ENCODE measurements at places on chromosomes 16 and 17.

DNA sequence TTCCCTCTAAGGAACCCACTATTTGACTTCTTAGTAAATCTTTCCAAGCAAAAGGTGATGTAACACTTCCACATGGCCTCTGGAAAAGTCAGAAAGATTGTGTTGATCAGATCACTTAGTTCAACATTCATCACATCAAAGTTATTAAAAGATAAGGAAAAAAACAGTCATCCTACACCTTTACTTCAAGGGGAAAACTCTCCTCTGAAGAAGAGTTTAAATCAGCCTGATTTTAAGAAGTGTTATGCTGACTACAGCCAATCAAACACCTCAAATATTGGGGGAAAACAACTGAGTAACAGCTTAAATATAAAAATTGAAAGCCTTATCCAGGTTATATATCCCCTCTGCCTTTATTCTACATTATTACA lies 19.6 kb upstream of the COPRS start:
- no peak for DNase-seq

- DNase-seq = no peak
Measured at GRCh38 chr16:49690778-49691177, 165.1 kb downstream of the ZNF423 start.

DNA sequence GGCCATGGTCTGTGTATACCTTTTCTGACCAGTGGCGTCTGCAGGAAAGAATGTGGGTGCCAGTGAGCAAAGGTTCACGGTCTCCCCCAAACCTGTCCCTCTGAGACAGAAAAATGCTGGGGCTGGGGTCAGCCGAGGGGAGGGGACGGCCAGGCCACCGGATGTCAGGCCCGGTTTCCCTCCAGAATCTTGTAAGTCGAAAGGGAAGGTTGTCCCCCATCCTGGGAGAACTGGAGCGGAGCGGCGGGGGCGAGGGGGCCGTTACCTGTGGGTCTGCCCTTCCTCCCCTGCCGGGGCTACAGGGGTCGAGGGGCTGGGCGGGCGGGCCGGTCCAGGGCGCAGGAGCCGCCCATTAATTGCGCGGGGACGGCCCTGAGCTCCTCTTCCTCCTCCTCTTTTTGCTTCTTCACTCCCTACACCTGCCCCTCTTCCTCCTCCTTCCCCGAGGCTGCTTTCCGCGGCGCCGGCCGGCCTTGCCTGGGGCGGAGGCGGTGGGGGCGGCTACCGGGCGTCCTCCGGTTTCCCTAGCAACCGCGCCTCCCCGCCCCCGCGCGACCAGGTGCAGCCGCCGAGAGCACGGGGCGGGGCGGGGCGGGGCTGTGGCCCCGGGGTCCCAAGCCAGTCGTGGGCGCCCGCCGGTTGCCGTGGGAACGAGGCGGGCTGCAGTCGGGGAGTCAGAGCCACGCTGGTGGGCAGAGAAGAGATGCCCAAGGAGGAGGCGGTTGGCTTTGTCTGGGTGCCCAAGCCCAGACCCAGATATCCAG lies at the start of gene MARCHF10:
MARCHF10 (minus strand) TSS at position 503 of the 764 bp plus-strand sequence. CDS start 6,579 bp downstream, outside the sequence.
- DNase-seq = peak; percentile 68

- no peak for DNase-seq
Measured at GRCh38 chr17:13350466-13350865, 251.3 kb downstream of the HS3ST3A1 start.

DNA sequence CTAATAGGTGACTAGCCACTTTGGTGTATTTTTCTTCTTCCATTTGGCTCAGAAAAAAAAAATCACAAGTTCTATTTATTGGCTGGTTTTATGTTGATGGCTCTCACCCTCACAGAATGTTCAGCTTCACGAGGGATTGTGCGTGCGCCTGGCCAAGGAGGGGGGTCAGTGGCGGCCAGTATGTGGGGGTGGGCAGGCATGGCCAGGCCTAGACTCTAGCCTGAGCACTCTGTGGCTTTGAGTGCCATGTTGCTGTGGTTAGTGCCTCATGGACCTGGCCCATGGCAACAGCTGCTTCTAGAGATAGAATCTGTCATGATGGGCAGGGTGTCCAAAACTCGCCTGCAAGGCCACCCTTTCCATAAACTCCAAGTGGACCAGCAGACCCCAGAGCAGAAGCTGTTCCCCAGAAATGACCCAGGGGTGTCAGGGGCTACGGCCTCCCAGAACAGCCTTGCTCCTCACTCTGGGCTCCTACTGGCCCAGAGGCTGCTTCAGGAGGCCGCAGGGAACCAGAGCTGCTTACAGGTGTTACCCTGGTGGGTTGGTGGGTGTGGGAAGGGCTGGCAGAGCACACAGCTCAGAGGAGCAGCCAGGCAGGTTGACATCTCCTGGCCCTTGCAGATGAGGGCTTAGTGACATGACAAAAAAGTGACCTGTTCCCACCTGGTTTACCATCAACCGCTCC lies 124.9 kb downstream of the SOCS1 start:
- DNase-seq = no peak

DNA sequence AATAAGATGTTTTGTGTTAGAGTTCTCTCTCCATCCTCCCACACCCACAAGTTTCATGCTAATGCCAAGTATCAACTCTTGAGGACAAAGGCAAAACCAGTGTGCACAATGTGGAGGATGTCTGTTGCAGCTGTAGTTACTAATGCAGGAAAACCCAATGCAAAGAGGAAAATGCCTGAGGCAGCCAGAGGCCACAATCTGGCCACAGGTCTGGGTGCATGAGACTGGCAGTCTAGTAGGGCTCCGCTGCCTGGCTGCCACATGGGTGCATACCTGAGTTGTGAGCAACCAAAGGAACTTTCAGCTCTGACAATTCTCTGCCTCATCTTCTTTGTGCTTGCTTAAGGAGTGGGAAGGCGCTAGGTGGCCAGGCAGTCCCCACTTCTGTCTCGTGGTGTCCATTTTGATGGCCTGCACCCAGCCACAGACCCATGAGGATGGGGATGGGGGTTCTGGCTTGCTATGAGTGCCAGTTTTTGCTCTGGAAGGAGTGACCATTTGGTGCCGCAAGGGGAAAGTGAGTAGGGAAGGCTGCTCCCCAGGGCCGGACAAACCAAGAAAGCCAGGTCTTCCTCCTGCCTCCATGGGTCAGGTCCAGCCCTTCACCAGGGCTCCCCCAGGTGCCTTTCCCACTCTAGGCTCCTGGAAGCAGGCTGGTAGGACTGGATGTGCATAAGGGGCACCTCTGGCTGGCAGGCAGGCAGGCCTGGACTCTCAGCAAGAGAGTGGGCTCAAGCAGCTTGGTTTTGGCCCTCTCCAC lies 4.2 kb upstream of the GFOD2 start:
- DNase-seq = no peak

GRCh38 chr17:60060474-60060873 lies 18.2 kb downstream of the HEATR6 start:
- DNase-seq = no peak

- DNase-seq = no peak
Measured at GRCh38 chr16:82560805-82561325, 65.9 kb upstream of the CDH13 start.

- DNase-seq = no peak
Measured at GRCh38 chr17:42413464-42414040, 9.5 kb downstream of the CAVIN1 start.

DNA sequence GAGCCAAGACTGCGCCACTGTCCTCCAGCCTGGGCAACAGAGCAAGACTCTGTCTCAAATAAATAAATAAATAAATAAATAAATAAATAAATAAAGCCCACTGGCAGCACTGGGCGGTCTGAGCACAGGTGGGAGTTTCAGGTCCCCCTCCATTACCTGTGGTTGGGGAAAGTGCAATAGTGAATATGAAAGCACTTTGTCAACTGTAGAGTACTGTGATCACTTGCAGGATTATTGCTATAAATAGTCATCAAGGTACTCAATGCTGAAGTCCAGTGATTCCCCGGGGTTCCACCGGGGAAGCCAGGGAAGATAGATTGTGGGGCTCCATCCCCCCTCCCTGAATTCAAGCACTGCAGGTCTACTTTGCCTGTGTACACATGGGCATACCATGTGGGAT lies 42.7 kb upstream of the CPNE2 start:
- DNase-seq = no peak

- no peak for DNase-seq
Measured at GRCh38 chr16:58037365-58038057, 12.0 kb downstream of the MMP15 start.

GRCh38 chr17:71273441-71273840 lies 847.4 kb upstream of the SOX9 start:
- no peak for DNase-seq

- DNase-seq = no peak
Measured at GRCh38 chr17:10624969-10625368, 32.1 kb downstream of the MYH3 start.

DNA sequence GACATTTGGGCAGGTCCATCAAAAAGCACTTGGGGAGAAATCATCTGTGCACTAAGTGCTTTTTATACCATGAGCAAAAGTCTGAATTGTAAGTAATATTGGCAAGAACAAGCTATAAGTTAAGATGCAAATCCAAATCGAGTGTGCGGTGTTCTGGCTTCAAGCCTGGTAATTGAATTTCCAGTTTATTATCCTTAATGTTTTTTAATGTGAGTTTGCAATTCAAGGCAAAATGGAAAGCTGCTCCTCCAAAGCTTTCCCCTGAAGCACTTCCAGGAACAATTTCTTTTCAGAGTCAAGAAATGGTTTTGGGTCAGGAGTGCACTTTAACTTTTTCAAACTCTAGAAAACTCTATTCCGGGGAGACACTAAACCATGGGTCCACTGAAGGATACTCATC lies 445.7 kb downstream of the TOX3 start:
- no peak for DNase-seq

GRCh38 chr17:41012326-41013120 lies 3.6 kb upstream of the KRTAP3-1 start:
- DNase-seq = no peak

DNA sequence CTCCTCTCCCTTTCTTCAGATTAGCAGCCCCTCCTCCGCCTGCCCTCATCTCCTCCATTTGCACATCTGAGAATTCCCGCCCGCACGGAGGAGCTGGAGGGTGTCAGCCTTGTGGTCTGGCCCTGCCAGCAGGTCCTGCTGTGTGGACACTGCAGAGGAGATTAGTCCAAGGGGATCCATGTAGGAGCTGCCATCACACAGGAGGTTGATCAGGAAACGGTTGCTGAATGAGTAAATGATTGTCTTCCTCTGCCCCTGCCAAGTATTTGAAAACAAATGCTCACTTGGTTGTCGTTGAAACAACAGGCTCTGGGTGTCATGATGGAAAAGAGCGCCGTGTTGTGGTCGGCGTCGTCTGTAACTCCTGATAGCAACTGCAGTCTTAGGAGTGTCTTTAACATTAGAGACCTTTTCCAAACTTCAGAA lies 63.8 kb upstream of the CHMP6 start:
- no peak for DNase-seq

DNA sequence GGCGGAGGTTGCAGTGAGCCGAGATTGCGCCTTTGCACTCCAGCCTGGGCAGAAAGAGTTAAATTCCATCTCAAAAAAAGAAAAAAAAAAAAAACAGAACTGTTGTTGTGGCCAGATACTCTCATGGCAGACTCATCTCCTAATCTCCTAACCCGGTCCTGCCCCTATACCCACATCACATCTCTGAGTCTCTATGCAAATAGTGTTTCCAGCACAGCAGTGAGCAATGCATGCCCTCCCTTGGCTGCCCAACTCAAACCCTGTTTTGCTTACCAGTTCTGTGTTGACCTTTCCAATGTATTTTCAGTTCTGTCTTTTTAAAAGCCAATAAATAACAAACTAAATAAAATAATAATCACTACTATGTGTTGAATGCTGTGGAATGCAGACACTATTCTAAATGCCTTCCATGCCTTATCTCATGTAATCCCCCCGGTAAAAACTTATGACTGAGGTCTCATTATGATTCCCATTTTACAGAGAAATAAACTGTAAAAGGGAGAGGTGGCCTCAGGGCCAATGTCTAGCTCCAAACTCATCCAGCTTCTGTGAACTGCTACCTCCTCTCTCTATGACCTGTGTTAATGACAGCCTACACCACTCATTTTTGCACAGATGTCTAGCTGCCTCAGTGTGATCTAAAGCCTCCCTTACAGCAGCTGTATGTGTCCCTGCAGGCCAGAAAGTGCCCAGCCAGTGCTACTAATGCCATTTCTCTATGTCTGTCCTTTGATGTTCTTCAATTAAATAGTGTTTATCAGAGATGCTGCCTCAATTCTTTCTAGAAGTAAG lies 289.8 kb downstream of the HS3ST3B1 start:
- DNase-seq = no peak

GRCh38 chr16:55297062-55297909 lies 26.7 kb upstream of the IRX6 start:
- no peak for DNase-seq

DNA sequence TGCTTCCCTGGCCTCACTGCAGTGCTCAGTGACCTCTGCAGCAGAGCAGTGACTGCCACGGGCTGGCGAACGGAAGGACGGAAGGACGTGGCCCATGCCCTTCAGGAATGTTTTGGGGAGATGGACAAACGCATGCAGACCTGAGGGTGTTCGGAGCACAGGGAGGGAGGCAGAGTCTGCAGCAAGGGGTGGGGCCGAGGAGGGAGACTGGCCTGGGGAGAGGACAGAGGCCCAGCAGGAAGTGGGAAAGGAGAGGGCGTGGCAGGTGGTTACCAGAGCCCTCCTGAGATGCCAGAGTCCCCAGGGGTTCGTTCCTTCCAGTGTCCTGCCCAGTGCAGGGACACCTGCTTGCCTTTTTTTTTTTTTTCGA lies 21.9 kb downstream of the ADORA2B start:
- DNase-seq = no peak

- DNase-seq = no peak
Measured at GRCh38 chr16:58727028-58727781, 6.9 kb downstream of the GOT2 start.

- no peak for DNase-seq
Measured at GRCh38 chr16:57871456-57871855, 69.2 kb upstream of the KIFC3 start.

DNA sequence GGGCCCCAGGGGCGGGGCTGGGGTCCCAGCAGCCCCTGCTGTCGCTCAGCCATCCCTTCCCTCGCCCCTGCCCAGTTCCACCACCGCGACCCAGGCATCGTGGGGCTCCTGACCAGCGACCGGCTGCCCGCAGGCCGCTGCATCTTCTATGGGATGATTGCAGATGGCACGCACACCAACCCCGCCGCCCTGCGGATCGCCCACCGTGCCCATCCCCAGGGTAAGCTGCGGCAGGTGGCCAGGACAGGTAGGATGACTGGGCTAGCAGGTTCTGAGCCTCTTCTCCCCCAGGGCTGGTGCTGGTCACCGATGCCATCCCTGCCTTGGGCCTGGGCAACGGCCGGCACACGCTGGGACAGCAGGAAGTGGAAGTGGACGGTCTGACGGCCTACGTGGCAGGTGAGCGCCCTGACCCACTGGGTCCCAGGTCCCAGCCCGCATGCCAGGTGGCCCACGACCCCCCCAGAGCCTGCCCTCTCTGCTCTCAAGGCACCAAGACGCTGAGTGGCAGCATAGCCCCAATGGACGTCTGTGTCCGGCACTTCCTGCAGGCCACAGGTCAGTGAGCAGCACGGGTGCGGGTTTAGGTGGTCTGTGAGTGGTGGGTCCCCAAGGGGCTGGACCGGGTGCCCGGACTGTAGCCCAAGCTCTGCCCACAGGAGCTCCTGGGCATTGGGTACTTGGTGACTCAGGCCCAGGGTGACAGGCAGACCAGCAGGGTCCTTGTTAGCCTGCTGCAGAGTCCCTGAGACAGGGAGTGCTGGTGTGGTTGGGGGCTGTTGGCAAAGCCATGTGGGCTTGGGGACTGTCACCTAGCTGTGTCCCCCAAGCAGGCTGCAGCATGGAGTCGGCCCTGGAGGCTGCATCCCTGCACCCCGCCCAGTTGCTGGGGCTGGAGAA lies 2.8 kb downstream of the CEMP1 start:
- DNase-seq = no peak

- no peak for DNase-seq
Measured at GRCh38 chr17:59751955-59752413, 44.5 kb downstream of the VMP1 start.

- DNase-seq = peak; percentile 40
Measured at GRCh38 chr17:14301279-14302090, 604 bp downstream of the HS3ST3B1 start.

Measured in activated CD4-positive, alpha-beta T cell treated with anti-CD3 and anti-CD28 coated beads for 4 hours (primary cell).